GM03348 (cell line): ENCODE measurements at places on chromosomes 13 and 19.
A peak's percentile ranks its signal among the peaks of the same experiment; 100 is the strongest.

DNA sequence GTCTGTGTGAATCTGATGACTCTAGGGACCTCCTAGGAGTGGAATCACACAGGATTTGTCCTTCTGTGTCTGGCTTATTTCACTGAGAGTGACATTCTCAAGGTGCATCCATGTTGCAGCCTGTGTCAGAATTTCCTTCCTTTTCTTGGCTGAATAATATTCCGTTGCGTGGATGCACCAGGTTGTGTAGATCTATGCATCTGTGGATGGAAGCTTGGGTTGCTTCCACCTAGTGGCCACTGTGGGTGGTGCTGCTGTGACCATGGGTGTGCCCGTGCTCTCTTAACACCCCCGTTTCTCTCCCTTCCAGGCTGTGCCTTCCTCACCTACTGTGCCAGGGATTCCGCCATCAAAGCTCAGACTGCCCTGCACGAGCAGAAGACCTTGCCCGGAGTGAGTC is 26.2 kb downstream of the CELF5 start:
- peak; percentile 66 for DNase-seq

DNA sequence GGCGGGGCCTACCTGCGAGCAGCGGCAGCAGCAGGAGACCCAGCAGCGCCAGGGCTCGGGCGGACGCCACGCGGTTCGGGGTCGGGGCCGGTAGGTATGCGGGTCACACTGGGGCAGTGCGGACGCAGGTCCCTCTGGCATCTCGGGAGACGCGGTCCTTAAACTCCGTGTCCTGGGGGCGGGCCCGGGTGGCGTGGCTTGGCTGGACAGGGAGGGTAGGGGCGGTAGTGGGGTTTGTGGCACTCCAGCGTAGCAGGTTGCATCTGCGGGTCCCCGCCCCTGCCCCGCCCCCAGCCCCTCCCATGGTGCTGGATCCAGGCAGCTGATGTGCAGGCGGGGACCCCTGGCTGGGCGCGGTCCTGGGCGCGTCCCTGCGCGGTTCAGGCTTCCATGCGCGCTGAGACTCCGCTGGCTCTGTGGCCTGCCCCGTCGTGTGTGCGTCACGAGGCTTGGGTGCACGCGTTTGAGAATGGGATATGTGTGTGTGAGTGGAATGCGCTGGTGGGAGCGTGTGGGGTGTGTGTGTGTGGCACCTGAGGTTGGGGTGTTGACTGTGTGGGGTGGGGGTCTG is 96.1 kb downstream of the WTIP start:
- DNase-seq: no peak

DNA sequence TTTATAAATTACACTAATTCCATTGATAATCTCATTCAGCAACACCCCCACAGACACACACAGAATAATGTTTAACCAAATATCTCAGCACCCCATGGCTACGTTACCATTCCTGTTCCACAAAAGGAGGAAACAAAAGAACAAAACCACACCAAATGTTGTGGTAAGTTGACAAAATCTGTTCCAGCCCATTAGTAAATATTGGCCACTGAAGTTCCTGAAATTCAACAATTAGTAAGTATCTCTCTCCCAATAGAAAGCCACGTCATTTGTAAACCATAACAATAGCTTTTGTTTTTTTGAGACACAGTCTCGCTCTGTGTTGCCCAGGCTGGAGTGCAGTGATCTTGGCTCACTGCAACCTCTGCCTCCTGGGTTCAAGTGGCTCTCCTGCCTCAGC is 2.3 kb upstream of the FCAR start:
- DNase-seq: no peak

GRCh38 chr13:51862957-51863356 is 1.2 kb downstream of the CCDC70 start:
- no peak for DNase-seq

GRCh38 chr13:112837371-112838037 is 131.5 kb upstream of the MCF2L start:
- peak; percentile 77 for DNase-seq

DNA sequence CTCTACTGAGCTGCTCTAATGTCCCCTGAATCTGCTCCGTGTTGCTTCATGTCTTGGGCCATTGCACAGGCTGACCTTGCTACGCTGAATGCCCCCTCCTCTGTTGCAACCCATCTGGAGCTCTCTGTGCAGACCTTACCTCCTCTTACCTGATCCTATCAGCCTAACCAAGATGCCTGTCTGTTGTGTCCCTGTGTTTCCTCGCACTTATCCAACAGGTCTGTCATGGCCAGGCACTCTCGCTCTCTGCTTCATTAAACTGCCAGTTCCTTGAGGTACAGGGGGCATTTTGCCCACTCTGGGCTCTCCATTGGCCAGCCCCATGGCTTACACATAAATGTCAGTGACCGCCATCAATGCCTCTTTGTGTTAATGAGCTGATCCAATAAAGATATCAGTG is 277.7 kb upstream of the TSHZ3 start:
- no peak for DNase-seq

DNA sequence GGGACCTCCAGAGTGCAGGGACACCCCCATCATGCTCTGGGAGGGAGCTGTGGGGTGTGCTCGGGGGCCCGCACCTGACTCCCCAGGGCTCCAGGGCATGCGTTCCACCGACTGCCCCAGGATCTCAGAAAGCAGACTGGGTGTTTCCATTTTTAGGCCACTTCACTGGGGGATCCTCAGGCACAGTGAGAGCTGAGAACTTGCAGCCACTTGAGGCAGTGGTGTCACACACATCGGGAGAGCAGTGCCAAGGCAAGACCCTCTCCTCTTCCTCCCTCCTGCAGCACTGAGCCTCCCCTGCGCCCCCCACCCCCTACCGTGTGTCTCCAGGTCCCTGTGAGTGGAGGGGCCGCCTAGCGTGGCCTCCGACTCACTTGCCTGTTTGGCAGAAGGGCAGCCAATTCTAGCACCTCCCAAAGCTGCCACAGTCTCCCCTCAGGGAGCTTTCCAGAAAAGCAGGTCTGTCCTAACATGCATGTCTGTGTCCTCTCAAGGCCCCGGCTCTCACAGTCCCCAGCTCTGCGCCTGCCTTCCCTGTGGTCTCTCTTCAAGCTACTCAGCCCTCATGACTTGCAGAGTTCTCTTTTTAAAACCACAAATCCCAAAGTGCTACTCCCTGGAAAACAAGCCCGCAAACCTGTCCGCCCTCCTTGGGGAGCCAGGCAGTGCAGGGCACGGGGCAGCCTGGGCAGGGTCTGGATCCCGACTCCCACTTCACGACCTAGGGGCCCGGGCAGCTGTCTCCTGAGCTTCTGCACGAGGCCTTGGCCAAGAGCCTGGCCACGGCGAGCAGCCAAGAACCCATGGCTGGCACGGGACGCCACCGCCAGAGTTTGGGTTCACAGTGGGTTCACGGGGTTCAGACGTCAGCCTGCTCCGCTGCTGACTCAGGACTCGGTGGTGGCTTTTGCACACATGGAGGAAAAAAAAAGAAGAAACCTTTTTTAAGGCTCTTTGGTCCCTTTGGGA is 94.1 kb downstream of the STK24 start:
- DNase-seq: peak; percentile 75

DNA sequence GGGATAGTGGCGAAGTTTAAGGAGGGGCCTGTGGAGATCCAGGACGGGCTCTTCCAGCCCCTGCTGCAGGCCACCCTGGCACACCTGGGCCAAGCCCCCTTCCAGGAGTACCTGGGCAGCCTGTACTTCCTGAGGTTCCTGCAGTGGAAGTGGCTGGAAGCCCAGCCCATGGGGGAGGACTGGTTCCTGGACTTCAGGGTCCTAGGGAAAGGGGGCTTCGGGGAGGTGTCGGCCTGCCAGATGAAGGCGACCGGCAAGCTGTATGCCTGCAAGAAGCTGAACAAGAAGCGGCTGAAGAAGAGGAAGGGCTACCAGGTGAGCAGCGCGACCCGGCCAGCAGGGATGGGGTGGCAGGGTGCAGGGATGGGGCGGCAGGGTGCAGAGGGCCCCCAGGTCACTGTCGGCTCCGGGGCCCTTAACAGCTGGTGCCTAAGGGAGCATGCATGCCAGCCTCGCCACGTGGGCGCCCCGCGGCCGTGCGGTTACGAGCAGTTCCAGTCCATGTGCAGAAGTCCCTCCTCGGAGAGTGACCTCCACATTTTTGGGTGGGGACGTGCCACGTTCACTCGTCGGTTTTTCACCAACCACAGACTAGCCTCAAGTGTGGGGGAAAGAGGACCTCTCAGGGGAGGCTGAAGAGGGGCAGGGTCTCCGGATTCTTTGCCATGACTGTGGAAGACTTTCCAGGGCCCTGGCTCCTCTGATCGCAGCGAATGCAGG is 912 bp downstream of the GRK1 start:
- no peak for DNase-seq

GRCh38 chr13:110258876-110259631 is 47.9 kb downstream of the COL4A1 start:
- DNase-seq: no peak
